Stimulated activated CD8-positive, alpha-beta memory T cell treated with anti-CD3 and anti-CD28 coated beads, Interleukin-7, amount 100 ng/mL, for 24 hours (primary cell): ENCODE measurements at places on chromosomes 7 and 10.

GRCh38 chr10:58140691-58141347, 126.9 kb downstream of the IPMK start:
- no peak for DNase-seq

- no peak for DNase-seq
Observed at GRCh38 chr7:8389593-8390261, 43.7 kb upstream of the NXPH1 start.

DNA sequence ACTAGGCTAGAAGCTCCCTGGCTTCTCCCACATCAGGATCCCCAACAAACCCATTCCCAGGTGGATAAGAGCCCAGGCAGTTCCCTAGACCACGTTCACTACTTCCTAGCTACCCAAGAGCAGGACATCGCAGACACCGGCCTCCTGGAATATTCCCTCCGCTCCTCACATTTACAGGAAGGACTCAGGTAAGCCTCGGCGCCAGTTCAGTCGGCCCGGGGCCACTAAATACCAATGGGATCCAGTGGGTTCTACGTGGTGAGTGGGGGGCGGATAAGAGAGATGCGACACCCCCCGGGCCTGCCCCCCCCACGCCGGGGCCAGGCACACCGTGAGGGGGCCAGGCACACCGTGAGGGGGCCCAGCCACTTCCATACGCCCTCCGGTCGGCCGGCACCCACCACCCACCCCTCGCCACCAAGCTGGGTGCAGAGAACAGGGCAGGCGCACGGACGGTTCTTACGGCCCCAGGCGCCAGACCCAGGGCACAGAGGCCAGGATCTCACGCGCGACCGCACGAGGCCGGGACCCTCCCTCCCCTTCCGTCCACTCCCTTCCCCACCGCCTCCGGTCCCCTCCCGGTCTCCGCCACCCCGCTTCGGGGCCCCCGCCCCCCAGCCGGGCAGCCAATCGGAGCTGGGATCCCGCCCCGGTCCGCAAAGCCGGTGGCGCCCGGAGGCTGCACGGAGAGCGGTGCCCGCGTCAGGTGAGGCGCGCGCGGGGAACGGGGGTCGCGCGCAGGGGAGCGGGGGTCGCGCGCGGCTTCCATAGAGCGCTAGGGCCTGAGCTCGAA, at the start of gene BLVRA:
BLVRA (plus strand) TSS at position 652 of the 793 bp plus-strand sequence. CDS start 12,479 bp downstream, outside the sequence.
- peak; percentile 27 for DNase-seq

DNA sequence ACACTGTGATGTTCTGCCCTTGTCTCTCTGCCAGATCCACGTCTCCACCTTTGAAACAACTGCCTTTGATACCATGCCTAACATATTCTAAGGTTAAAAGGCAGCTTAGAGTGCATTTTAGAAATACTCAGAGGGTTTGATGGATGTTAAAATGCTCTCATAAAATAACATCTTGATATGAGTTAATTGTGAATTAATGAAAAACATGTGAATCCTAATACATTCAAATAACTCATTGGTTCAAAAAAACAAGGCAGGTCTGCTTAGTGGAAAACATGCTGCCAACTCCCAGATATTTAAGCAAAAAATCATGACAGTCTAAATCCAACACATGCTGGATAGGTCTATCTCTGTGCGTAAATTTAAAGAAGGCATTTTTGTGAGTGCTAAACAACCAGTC, 291.8 kb downstream of the AHR start:
- DNase-seq: no peak
